ENCODE measurements at places on chromosomes 12 and 14.

- no peak for DNase-seq
Measured at GRCh38 chr12:110766311-110767154, 23.8 kb upstream of the PPP1CC start.

GRCh38 chr14:68780358-68781160 lies 12.3 kb downstream of the ZFP36L1 start:
- DNase-seq: no peak

- DNase-seq: no peak
Measured at GRCh38 chr12:28570811-28571210, 380.6 kb downstream of the CCDC91 start.

DNA sequence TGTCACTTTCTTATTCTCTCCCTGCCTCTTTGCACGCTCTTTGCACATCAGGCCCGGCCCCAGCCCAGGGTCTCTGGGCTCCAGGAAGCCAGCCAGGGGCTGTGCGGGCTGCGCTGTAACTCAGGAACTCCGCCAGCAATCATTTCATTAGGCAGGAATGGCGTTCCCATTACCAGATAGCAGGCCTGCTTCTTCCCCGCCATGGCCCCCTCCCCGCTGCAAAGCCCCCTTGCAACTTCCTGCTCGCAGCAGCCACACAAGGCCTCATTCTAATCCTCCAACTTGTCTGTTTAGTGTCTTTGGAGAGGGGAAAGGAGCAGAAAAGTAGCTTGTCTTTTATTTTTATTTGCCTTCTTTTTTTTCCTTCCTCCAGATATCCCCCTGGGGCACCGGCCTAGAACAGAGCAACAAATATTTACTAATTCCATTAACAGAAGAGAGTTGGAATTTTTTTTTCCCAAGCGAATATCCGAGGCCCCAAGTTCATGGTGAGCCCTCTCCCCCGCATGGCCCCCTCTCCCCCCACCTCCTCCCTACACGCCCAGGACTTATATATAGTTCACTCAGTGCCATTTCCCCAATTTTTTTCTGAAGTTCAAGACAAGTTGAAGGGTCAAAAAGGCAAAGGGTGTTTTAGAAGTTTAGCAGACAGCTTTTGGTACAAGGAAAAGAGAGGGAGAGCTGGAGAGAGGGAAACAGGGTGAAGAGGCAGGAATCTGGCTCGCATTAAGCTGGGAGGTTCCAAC lies 329.4 kb upstream of the TBX3 start:
- DNase-seq: no peak

- DNase-seq: no peak
Measured at GRCh38 chr14:61527325-61528100, 167.8 kb upstream of the HIF1A start.

GRCh38 chr12:111351026-111351425 lies 17.9 kb downstream of the PHETA1 start:
- DNase-seq: no peak

DNA sequence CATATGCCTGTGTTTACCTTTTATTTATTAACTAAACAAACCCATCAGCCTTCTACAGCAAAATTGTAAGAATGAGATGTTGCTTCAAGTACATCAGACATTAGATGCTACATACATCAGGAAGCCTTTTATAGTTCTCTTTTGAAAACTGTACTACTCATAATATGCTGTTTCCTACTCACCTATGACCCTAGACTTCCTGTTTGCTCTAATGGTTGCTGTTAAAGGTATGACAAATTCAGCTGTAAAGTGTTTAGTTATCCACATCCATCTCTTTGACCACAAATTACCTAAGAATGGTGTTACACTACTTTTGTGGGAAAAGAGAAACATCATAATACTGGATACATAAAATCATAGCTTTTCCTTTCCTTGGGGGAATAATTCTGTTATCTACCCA lies 220.0 kb downstream of the RAD51B start:
- DNase-seq: no peak

- DNase-seq: no peak
Measured at GRCh38 chr12:103020839-103021238, 63.4 kb downstream of the ASCL1 start.

DNA sequence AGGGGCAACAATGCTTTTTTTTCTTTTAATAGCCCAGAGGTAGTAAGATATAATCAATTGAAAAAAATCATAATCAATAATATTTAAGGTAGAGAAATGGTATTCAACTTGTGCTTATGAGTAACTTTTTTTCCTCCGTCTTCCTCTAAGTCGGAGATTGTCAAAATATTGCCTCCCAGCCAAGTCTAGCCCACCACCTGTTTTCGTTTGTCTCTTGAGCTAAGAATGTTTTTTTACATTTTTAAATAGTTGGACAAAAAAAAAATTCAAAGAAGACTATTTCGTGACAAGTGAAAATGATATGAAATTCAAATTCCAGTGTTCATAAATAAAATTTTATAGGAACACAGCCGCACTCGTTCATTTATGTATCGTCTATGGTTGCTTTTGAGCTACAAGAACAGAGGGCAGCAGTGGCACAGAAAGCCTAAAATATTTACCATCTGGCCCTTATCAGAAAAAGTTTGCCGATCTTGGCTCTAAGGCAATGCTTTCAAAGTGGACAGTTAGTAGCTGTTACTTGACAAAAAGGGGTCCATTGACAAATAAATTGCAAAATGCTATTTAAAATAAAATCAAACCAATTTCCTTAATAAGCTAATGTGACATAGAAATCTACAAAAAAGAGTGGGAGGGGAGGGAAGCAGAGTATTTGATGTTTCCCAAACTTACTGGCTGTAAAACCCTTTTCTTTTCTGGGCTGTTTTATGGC lies 40.8 kb upstream of the MAX start:
- DNase-seq: no peak

- no peak for DNase-seq
Measured at GRCh38 chr12:131166717-131167116, 213.0 kb downstream of the ADGRD1 start.

DNA sequence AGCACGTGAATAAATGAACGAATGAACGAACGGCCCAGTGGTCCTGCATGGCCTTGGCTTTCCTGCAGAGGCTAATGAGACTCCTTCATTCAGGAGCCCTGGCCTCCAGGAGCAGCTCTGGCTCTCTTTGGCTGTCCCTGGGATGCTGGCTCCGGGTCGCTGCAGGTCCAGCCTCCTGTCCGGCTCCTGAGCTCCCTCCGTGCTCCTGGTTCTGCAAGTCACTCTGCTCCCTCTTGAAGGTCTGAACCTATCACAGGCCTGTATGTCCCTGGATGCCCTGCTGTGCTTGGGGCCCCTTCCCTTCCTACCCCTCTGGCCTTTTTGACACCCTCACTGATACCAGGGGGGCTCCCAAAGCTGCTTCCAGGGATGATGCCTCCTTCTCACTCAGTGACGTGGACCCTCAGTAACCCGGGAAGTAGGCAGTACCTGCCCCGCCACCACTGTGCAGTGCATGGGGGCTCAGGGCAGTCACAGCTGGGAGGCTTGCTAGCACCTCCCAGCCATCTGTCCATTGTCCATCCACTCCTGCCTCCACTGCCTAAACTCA lies 133.7 kb upstream of the C14orf180 start:
- DNase-seq: no peak

GRCh38 chr12:10553148-10553547 lies 47.5 kb downstream of the EIF2S3B start:
- no peak for DNase-seq

- no peak for DNase-seq
Measured at GRCh38 chr12:29131539-29131938, 17.5 kb upstream of the FAR2 start.

DNA sequence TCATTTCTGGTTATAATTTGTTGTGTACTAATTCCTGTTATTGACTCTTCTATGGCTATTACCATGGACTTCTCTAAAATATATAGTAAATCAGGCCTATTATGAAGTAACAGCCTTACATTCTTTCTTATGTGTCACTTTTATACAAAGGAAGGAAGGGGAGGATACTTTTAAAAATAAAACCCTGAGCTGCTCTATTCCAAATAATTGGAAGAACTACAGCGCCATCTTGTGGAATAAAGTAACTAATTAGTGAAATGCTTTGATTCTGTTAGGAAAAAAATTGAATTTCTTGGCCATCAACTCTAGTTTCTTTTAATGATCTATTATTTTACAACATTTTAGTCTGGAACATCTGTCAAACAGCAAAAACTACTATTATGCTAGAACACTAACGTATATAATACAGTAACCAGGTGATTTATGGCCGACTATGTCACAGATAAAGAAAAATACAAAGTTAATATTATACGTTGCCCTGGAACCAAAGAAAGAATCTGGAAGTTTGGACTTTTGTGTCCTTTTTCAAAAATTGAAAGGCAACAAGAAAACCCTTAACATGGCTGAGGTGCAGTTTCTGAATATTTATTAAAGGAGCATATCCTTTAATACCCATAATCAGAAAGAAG lies 55.0 kb upstream of the NELL2 start:
- DNase-seq: no peak

GRCh38 chr12:53279283-53279869 lies 11.3 kb downstream of the ESPL1 start:
- no peak for DNase-seq

GRCh38 chr12:127565241-127565640 lies 701.7 kb upstream of the TMEM132C start:
- DNase-seq: no peak

DNA sequence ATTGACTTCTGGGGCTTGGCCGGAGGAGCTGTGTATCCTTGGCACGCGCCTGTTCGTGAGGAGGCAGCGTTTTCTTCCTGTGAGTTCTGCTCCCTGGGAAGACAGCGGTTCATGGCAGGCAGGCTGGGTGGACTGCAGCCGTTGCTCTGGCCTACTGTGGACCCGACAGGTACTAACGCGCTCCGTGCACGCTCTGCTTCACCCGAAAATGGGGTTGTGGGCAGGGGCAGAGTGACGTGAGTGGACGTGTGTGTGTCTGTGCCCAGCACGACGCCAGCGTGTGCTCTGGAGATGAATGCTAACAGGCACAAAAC lies 179.1 kb downstream of the KIF26A start:
- DNase-seq: no peak

- DNase-seq: no peak
Measured at GRCh38 chr12:51926064-51926632, 18.8 kb downstream of the ACVRL1 start.

GRCh38 chr14:102086709-102086971 lies 204 bp downstream of the HSP90AA1 start:
- no peak for DNase-seq

DNA sequence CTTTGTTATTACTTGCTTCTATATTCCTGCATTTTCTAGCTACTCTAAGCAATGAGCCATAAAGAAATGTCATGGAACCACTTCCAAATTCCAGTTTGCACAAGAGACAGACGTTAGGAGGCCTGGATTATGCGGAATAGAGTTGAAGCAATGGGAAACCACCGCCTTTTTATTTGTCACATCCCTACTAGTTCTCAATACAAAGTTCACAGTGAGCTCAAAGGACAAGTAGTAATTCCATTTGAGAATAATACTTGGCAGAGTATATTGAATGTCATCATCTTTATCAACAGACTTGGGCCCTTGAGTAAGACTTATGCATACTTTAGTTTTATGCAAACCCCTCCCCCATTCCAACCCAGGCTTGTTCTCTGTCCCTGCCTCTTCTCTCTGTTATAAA lies 3.7 kb upstream of the SLC15A5 start:
- no peak for DNase-seq

DNA sequence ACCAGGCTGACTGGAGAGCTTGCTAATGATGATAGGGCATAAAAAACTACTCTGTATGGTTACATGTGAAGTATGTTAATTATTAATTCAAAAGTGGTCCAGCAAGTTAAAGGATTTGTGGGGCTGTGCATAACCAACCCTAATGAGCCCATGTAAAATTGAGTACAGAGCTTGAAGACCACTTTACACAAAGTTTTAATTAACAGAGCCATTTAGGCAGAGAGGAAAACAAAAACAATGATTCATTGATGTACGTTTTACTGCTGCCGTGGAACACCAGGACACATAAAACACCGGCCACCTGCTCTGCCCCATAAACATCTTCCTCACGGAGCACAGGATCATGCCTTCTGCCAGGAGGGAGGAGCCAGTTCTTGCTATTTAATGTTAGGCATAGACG lies 83.5 kb downstream of the RIMBP2 start:
- no peak for DNase-seq

- DNase-seq: no peak
Measured at GRCh38 chr14:85190251-85190650, 339.7 kb upstream of the FLRT2 start.

DNA sequence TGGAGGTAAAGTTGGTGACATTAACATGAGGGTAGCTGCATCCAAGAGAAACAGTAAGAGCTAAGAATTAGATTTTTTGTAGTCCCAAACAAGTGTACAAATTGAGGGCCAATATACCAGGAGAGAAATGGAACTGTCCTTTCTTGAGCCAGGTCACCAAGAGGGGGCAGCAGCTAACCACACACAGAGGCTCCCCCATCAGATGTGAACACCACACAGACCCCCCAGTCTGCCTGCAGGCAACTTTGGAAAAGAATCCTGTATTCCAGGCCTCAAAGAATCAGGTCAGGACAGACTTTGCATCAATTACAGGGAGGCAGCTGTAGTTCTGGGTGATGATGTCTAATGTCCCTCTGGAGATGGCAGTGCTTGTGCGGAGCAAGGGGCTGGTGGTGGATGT lies 77.9 kb downstream of the SPTB start:
- DNase-seq: no peak

GRCh38 chr12:46364777-46365580 lies 7.6 kb downstream of the SLC38A2 start:
- no peak for DNase-seq

DNA sequence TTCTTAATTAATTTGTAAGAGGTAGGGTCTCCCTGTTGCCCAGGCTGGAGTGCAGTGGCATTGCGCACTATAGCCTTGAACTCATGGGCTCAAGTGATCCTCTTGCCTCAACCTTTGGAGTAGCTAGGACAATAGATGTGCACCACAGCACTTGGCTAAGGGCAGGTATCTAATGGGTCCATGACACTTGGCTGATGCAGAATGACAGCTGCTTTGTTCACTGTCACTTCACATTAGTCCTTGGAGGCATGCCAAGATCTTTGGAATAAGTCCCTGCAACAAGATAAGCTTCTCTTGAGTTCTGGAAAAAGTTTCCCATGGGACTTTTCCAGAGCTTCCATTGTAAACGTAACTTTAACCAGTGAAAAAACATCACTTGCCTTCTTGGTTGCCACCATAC lies 23.4 kb downstream of the COQ6 start:
- DNase-seq: no peak

DNA sequence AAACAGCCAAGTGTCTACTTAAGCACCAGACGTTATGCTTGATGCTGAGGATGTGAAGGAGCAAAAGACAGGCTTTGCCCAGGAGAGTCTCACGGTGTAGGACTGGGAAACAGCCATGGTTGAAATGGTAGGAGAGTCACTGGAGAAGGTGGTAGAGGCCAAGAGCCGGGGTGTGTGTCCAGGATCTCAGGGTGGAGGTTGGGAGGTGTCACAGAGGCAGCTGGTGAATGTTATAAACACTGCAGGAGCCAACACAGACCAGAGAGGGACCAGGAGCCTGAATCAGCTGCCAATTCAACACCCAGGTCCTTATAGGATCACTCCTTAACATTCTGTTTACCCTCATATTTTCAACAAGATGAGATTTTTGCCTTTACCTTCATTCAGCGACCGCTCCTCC lies 7.5 kb downstream of the NID2 start:
- no peak for DNase-seq

- no peak for DNase-seq
Measured at GRCh38 chr14:32205984-32206383, 2.9 kb upstream of the RNU6-8 start.

GRCh38 chr14:35534208-35534872 lies 376 bp downstream of the INSM2 start:
- DNase-seq: no peak

GRCh38 chr12:124391340-124392261 lies 96.7 kb downstream of the RFLNA start:
- no peak for DNase-seq

Measured in activated CD8-positive, alpha-beta memory T cell treated with anti-CD3 and anti-CD28 coated beads for 1 hour (primary cell).